ENCODE measurements at places on chromosomes 12 and 14.

- no peak for DNase-seq
Observed at GRCh38 chr12:104975587-104976343, 10.4 kb upstream of the NOPCHAP1 start.

DNA sequence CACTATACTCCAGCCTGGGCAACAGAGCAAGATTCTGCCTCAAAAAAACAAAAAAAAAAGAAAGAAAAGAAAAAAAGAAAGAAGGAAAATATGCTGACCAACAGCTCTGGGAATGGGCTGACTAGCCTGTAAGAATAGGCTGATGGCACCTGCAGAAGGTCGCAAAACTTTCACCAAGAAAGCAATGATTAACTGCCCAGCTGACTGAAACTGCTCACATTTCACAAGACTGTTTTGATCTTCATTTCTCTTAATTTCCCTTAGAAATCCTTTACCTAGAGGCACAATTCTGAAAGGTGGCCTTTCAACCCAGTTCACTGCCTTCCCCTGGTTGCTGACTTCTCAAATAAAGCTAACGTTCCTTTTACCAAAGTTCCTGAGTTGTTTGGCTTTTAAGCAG, 12.4 kb downstream of the BEST3 start:
- DNase-seq, result no peak

DNA sequence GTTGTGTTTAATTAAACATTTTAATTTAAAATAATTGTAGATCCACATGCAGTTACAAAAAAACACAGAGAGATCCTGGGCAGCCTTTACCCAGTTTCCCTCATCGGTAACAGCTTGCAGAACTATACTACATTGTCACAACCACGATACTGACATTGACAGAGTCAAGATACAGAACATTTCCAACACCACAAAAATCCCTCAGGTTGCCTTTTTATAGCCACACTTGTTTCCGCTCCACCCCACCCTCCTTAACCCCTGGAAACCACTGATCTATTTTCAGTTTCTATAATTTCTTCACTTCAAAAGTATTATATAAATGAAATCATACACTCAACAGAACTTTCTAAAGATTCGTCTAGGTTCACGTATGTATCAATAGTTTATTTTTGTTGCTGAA, 458.8 kb upstream of the SOX5 start:
- DNase-seq, result no peak

DNA sequence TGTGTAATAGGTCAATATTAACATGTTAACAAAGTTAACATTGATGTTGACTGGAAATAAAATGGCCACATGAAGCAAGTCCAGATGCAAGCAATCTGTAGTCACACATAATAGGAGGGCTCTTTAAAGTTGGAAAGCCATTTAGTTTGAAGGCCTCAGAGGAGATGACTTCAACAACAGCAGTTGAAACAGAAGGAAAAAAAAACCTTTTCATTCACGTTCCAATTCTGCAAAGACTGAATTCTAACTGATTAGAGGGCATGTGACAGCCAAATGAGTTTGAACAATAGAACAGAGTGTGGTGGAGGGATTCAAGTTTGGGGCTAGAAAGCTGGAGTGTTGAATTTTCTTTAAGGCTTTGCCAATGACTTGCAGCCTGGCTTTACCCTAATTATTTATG, 41.5 kb upstream of the DAAM1 start:
- no peak for DNase-seq

DNA sequence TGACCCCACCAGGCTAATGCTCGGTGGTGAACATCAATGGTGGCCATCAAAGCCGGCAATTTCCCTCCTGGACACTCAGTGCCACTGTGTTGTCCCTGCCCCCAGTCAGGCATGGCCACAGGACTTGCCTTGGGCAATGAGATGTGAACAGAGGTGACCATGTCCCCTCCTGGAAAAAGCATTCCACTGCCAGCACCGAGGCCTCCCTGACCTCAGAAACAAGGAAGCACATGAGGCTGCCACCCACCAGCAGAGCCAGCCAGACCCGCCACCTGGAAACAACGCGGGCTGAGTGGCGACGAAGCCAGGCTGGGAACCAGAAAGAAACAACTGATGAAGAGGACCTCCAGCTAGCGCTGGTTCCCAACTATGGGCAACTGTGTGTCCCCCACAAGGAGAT, 31.8 kb downstream of the ITPK1 start:
- DNase-seq, result no peak

- DNase-seq, result no peak
Observed at GRCh38 chr12:62655666-62656151, 189.1 kb downstream of the MON2 start.

DNA sequence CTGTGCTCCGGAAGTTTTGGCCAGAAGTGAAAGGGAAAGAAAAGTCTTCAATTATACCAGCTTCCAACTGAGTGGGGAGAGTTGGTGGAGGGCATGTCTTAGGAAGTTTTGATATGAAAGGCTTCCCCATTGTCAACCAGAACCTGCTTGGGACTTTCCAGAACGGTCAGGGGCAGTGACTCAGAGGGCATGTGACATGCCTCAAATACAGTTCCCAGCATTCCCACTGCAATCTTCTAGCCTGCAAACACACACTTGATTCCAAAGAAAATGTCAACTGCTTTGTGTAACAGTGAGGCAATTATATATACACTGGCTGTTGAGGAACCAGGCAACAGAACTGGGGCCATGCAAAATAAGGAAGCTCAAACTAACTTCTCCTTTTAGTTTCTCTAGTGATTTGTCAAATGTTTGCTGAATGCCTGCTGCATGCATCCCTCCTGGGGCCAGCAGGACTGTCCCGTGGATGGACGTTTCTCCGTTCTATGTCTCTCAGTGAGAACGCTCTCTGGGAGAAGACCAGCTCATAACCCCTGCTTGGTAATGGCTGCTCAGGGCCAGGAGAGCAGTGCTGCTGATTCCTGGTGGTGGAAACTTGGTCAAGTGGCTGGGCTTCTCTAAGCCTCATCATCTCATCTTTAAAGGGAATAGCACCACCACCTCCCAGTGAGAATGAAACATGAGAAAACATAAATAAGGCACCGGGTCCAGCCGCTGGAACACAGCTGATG, 18.3 kb downstream of the SLC25A47 start:
- DNase-seq, result no peak

DNA sequence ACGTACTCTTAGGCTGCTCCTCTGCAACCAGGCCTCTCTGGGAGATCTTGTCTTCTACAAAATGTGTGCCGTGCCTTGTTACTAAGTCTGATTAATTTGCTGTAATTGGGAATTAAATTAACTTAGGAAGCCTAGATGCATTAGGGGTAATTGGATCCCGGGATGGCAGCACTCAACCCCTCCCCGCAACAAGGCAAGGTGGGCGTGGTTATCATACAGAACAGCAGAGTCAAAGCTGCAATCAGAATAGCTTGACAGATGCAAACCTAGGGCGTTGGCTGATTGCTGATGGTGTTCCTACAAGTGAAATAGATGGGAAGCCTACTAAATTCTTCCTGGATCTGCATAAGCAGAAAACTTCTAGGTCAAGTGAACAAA, 34.5 kb upstream of the NFYB start:
- no peak for DNase-seq

GRCh38 chr14:72545411-72546311, 348.2 kb downstream of the DPF3 start:
- DNase-seq, result no peak

DNA sequence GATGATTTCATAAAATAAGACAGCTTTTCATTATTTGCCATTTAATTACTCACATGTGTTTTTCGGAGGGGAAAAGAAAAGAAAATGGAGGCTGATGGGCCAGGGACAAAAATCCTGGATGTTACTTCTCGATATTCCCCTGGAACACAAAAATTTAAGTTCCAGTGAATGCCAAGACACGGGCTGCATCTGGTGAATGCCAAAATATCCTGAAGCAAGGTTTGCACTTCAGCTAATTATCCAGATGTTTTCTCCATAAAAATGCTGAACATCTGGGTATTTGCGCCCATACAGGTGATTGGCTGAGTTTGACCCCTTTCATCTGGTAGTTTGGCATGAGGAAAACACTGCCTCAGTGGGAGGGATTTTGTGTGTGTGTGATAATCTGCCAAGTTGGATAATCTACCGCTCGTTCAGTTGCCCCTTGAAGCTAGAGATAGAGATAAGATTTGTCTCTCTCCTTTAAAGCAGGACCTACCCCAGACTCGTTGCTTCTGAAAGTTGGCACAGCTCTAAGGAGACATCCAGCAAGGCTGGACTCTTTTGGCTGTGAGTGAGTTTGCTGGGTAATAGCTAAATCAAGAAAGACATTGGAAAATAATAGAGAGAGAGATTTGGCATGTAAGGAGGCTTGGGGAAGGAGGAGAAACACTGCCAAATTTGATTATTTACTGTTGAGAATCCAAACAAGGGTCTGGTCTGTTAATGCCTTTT, 390.0 kb downstream of the EGLN3 start:
- DNase-seq, result no peak

GRCh38 chr14:34081576-34082136, 130.8 kb upstream of the EGLN3 start:
- DNase-seq, result no peak

DNA sequence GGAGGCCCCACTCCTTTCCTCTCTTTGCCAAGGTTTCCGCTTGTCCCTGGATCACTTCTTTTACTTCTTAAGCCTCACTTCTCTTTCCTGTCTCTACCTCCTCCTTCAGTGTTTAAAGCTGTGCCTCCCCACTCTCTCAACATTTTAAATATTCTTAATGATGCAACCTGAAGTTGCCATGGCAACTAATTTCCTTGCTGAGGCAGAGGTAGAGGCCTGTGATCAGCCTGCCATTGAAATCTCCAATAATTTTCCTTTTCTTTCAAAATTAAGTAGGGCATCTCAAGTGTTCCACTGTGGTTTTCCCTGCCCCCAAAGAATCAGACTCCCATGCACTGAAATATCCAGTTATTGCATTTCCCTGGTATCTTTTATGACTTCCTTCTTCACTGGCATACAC, 108.6 kb upstream of the VRK1 start:
- DNase-seq, result no peak

DNA sequence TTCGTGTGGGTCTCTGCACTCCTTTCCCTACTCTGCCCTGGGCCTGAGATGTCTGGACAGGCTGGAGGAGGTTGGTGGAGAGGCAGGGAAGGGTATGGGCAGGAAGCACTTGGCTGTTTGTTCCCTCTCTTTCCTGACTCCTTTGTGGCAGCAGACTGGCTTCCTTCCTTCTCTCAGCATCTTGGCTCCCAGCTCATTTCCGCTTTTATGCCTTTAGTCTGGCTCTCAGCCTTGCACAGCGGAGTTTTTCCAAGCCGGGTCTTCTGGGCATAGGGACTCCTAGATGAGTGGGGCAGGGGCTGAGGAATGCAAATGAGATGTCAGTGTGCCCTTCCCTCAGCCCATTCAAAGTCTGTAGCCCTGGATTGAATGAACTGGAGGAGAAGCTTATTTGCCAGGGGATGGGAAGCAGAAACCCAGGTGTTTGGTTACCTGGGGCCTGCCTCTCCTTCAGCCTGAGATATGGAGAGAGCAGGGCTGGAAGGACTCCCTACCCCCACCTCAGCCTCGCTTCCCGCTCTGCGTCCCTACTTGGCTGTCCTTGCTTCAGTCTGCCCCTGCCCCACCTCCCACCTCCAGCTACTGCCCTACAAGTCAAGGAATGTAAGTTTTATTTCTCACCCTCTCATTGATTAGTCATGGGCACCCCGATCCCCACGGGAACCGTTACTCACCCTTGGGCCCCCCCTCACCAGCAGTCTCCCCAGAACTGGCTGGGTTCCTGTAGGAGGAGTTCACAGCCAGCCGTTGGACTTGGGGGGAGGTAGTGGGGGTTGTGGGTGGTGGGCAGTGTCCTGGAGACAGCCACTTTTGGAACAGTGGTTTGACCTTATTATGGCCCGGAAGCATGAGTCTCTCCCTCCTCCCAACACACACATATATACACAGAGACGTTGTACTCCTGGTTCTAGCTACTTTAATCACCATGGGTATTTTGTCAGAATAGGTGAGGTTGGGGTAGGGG, 9.3 kb upstream of the ITGA5 start:
- DNase-seq, result no peak

- DNase-seq, result peak; percentile 41
Observed at GRCh38 chr12:2813214-2814185, 1.0 kb downstream of the ITFG2 start.

- DNase-seq, result no peak
Observed at GRCh38 chr12:31797230-31797872, 68.5 kb upstream of the AMN1 start.

GRCh38 chr12:63403256-63403655, 252.3 kb upstream of the AVPR1A start:
- DNase-seq, result no peak

DNA sequence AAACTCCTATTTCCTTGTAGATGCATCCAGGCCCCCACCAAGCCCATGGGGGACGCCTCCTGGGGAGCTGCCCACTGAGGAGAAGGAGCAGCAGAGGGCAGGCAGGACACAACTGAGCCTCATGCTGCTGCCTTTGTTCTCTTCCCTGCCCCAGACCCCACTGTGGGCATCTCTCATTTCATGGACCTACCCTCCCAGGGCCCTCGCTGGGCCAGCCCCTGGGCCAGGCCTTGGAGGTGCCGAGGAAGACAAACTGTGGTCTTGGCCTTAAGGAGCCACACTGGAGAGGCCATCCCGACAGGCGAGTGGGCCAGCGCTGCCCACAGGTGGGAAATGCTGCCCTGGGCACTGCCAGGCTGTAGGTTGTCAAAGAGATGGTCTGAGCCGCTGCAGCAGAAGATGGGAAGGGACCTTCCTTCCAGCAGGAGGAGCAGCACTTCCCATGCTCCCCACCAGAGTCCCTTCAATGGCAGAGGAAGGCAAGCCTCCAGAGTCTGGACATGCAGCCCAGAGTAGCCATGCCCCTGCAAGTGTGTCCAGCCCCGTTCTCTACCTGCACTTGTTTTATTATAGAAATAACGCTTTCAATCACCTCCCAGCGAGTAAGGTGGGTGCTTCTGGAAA, 147.4 kb downstream of the BCL11B start:
- DNase-seq, result no peak

- DNase-seq, result peak; percentile 22
Observed at GRCh38 chr12:101670007-101670671, 27.3 kb upstream of the CHPT1 start.

GRCh38 chr12:19201661-19202060, 72.1 kb downstream of the PLEKHA5 start:
- no peak for DNase-seq

DNA sequence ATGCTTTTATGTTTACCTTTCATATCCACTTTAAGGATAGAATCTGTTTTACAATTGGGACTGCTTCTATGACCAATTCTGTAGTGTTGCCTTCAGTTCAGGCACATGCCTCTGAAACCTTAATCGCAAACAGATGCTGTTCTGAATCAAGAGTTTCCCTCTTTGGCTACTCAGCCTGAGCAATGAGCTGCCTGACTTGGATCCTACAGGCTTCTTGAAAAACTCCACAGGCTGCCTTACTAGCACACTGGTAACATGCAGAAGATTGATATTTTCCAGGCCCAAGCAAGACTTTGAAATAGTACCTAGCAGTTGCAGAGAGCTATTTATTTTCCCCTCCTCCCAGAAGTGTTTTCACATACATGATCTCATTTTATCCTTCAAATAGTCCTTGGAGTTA, 34.8 kb upstream of the PMCH start:
- DNase-seq, result no peak

GRCh38 chr14:35155962-35156361, 33.6 kb downstream of the PRORP start:
- no peak for DNase-seq

- DNase-seq, result no peak
Observed at GRCh38 chr14:54278665-54279295, 118.0 kb upstream of the CDKN3 start.

GRCh38 chr12:58927120-58927519, 6.8 kb upstream of the LRIG3 start:
- DNase-seq, result no peak

All from neural crest cell (in vitro differentiated cells).